SHP77 treated with DMSO at 0.1 percent for 48 hours (cell line): ENCODE measurements at places on chromosomes 3 and 15.
A peak's percentile ranks its signal among the peaks of the same experiment; 100 is the strongest.

- peak; percentile 40 for DNase-seq
Observed at GRCh38 chr3:56683122-56683817, at the start of gene TASOR. Gene TASOR, minus strand, starts transcription at chr3:56683265. Its CDS starts 259 bp downstream, at chr3:56683006.

DNA sequence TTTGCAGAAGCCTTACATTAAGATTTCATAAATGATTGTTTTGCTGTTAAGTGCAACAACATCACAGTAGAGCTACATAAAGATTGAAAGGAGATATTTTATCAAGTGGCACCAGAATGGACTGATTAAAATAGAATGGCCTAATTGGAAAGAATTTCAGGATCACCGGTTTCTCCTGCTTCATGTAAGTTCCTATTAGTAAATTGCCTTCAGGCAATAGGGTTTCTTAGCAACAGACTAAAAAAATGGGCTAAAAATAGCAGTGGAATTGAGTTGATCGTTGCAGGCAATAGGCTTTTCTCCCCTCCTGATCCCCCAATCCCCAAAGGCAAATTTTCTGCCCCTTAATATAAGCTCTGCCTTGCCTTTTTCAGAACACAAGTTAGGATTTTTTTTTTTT lies 917 bp downstream of the LNP1 start:
- DNase-seq: no peak

- DNase-seq: no peak
Observed at GRCh38 chr3:138195481-138195880, 8.4 kb downstream of the ARMC8 start.

- no peak for DNase-seq
Observed at GRCh38 chr15:53351373-53351772, 408.1 kb downstream of the WDR72 start.

DNA sequence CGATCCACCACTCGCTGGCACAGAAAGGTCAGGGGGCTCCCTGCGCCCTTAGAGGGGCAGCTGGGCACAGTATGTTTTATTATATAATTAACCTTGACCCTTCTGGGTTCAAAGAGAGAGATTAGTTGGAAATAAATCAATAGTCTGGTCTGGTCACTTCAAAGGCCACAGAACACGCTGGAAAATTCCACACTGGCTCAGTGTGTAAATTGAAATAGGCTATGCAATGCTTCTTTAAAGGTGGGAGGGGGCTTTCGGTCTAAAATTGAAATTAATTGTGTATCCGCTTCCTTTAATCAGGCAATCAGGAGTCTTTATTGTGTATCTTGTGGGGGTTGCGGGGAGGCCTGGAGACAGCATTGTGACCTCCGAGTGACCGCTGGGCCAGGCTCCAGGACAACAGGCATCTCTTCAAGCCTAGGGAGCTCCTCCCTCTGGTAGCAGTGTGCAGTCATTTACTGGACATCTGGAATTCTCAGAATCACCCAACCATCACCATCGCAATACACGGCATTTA lies 8.0 kb downstream of the RNU5B-1 start:
- DNase-seq: peak; percentile 30

DNA sequence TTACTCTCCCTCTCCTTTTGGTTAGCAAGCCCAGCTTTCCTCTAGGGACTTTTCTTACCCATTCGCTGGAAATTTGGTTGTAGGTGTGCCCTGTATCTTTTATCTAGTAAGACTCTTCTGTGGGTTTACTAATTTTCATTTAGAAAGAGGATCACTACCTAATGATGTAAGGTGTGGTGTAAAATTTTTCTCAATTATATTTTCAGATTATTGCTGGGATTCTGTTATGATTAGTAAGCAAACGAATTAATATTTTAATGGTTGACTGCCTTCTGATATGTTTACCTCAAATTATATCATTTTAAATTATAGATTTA lies 28.5 kb downstream of the PLCL2 start:
- DNase-seq: no peak

DNA sequence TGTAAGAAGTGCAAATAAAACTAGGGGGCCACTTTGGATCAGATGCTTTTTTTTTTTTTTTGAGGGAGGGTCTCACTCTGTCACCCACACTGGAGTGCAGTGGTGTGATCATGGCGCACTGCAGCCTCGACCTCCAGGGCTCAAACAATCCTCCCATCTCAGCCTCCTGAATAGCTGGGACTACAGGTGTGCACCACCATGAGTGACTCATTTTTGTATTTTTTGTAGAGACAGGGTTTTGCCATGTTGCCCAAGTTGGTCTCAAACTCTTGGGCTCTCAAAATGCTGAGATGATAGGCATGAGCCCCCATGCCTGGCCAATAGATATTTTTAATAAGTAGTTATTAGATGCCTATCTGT lies 20.8 kb downstream of the CCR1 start:
- DNase-seq: no peak

DNA sequence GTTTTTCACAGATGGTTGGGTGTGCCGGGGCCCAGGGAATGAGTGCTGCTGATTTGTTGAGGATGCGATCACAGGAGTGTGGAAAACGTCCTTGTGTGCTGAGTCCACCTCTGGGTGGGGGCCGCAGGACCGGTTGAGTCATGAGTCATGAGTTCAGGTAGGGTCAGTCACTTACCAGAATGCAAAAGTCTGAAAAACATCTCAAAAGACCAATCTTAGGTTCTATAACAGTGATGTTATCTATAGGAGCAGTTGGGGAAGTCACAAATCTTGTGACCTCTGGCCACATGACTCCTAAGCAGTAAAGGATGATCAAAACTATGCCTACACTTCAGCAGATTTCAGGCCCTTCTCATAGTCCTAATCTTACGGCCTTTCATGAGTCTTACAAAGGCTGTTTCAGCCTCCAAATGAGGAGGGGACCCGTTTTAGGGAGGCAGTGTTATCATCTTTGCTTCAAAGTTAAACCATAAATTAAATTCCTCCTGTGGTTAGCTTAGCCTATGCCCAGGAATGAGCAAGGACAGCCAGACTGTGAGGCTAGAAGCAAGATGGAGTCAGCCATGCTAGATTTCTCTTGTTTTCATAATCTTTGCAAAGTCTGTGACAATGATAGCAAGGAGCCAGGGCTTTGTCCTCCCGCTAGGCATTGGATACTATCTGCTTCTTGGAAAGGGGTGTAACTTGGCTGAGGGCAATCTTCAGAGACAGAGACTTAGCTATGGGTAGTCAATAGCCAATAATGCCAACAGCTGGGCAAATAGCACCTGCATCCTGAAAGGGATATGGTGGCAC lies 30.6 kb upstream of the PIAS1 start:
- DNase-seq: no peak
